Fibroblast of villous mesenchyme (primary cell): ENCODE measurements at places on chromosomes 7 and 10. TPM values are rescaled to one million over a fixed set of nuclear protein-coding genes. Genes with fewer than 3 reads are reported as not detected.

Gene OR2A42
- total RNA-seq, result under 0.01 TPM in 2 replicates

Gene ZNF467
- 1.3 and 1.6 TPM in 2 replicates for total RNA-seq

Gene STK32C
- 8.6 and 11.9 TPM in 2 replicates for total RNA-seq

Gene CD36
- total RNA-seq, result 1.3 and 4.3 TPM in 2 replicates

Gene UNC5B
- total RNA-seq, result 9.9 and 37.0 TPM in 2 replicates

Gene CFAP70
- 0.32 and 0.43 TPM in 2 replicates for total RNA-seq
